ENCODE measurements at places on chromosomes 13 and 19.
A peak's percentile ranks its signal among the peaks of the same experiment; 100 is the strongest.

- no peak for DNase-seq
These were observed 685 bp downstream of the GMFG start for GRCh38 chr19:39335168-39335548.

GRCh38 chr13:28586439-28587173 lies 72.3 kb upstream of the POMP start:
- DNase-seq, result no peak

GRCh38 chr13:33642374-33643065 lies 175.4 kb upstream of the RFC3 start:
- no peak for DNase-seq

GRCh38 chr13:62046512-62046911 lies 630.9 kb upstream of the PCDH20 start:
- DNase-seq, result no peak

GRCh38 chr13:69683921-69684686 lies 423.5 kb upstream of the ATXN8OS start:
- DNase-seq, result no peak

- DNase-seq, result no peak
These were observed 484 bp downstream of the IL11 start for GRCh38 chr19:55369653-55370304.

DNA sequence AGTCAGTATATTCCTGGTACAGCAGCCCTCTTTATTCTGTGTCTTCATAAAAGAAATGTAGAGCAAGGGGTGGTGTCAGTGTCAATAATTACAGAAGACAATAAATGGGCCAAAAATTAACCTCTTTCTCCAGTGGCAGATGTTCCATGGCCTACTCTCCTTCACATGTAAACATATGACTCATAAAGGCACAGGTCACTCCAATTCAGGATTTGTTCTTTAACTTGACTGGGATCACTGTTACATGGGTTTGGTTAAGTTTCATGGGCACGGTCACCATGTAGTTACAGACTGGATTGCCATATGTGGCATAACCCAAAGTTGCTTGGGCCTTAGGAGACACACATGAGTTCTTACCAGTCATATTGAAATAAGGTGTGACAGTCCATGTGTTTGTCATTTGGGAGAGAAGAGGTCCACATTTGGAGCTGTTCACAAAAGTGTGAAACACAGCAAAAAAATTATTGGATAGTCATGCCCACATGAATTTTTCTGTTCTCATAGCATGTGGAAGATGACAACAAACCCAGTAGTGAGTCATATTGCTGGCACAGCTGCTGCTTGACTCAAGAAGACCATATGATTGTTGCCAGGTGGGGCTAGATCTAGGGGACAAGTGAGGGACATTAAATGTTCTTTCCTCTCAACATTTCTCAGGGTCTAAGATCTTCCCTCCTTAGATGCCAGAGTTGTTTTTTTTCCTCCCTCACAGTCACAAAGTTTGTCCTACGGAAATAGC lies 68.1 kb upstream of the HTR2A start:
- no peak for DNase-seq

GRCh38 chr19:50332244-50333038 lies 3.3 kb upstream of the KCNC3 start:
- DNase-seq, result no peak

- DNase-seq, result no peak
These were observed 2.7 kb downstream of the CNMD start for GRCh38 chr13:52736891-52737290.

GRCh38 chr13:59259165-59260000 lies 904.3 kb downstream of the DIAPH3 start:
- no peak for DNase-seq

DNA sequence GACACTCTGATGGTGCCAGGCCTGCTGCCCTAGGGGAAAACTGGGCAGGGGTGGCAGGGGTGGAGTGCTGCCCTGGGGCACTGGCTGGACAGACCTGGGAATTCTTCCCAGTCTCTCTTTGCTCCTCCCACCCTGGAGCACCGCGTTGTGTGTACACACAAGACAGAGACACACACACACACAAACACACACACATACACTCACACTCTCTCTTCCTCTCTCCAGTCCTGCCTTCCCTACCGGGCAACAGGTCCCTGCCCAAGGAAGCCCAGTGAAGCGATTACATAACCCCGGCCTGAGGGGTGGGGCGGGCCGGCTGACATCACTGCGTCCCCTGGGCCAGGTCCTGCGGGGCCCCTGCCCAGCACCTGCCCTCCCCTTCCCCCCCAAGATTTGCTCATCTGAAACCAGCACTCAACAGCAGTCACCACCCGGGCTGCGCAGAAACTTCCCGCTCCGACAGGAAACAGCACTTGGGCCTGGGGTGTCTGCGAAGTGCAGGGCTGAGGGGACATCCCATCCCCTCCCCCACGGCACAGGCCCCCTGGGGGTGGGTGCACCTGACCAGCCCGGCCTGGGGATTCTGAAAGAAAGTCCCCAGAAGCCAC lies 1.2 kb downstream of the MKNK2 start:
- peak; percentile 74 for DNase-seq

- DNase-seq, result no peak
These were observed 230.0 kb downstream of the DCT start for GRCh38 chr13:94249512-94249911.

DNA sequence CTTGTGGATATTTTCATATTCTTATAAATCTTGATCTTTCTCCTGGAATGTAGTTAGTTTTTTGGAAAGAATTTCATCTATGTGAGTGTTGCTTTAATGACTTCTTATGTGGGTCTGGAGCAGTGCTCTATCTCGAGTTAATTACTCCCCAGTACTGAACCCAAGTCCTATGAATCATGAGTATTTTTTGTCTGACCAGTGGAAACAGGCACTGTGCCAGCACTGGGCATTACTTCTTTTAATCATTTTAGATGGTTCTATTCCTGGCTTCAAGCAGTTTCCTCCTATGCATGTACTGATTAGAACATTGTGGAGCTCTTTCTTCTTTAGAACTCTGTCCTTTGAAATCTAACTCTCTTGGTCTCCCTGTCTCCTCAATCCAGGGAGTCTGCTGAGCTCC lies 466.3 kb downstream of the PCDH17 start:
- DNase-seq, result no peak

GRCh38 chr13:21086929-21087328 lies 25.5 kb upstream of the LATS2 start:
- DNase-seq, result no peak

DNA sequence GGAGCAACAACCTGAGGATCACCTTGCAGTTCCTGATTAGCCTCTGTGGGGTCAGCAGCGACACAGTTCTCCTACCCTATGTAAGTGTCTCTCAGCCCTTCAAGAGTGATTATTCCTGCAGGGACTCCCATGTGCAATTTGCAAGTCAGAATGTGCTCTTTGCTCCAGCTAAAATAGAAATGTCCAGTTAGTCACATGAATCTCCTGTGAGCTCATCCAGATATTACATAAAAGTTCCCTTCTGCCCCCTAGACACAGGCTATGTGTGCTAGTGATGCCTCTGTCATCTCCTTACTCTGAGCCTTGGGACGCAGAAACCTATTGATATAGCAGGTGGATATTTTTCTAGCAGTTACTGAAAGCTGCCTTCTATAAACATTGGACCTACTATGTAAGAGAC lies 105.5 kb downstream of the ZAR1L start:
- DNase-seq, result no peak

GRCh38 chr13:36920616-36921185 lies 663 bp upstream of the SMAD9 start:
- no peak for DNase-seq

- DNase-seq, result no peak
These were observed 2.2 kb downstream of the ZSCAN22 start for GRCh38 chr19:58328999-58329398.

- no peak for DNase-seq
These were observed 13.7 kb downstream of the LGALS7 start for GRCh38 chr19:38759590-38760003.

- DNase-seq, result no peak
These were observed 5.4 kb upstream of the TRIM28 start for GRCh38 chr19:58538257-58539168.

- no peak for DNase-seq
These were observed 26.7 kb downstream of the WDR62 start for GRCh38 chr19:36081385-36081784.

DNA sequence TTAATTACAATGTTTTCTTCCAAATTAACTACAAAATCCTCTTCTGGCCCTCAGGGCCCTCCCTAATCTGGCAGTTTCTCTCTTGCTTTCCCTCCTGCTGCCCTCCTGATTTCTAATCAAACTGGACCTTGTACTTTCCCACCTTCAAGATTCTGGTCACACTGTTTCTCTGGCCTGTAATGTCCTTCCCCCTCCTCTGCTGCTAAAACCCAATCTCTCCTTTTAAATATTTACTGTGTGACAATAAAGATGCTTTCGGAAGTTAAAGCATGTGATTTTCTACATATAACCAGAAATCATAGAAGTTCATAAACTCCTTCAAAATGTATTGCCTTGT lies 14.1 kb upstream of the HMGB1 start:
- DNase-seq, result no peak

DNA sequence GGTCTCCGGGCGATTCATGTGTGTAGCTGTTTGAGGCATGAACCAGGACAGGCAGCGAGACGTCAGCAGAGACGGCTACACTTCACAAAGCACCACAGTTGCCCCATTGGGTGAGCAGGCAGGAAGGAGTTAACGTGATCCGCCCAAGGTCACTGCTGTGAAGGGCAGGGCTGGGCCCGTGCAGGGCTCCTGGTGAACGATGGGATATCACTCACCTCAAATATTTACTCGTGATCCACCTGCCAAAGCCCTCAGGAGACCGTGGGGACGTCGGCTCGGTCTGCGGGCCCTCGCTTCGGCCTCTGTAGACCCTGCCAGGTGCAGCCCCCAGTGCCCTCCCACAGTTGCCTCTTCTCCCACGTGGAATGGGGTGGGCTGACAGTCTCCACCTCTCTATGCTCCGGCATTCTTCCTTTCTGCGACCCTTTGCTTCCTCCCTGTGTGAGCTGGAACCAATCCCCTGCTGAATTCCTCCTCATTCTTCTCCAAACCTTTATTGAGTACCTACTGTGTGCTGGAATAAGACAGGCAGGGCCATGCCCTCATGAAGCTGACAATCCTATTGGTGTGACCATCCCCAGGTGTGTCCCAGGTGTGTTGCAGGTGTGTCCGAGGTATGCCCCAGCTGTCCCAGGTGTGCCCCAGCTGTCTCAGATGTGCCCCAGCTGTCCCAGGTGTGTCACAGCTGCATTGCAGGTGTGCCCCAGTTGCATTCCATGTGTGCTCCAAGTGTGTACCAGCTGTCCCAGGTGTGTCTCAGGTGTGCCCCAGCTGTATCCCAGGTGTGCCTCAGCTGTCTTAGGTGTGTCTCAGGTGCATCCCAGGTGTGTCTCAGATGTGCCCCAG lies 2.0 kb upstream of the GRK1 start:
- no peak for DNase-seq

GRCh38 chr13:51341232-51341631 lies 1.7 kb downstream of the SERPINE3 start:
- DNase-seq, result no peak

GRCh38 chr19:32542477-32543108 lies 38.4 kb upstream of the PDCD5 start:
- DNase-seq, result no peak

- no peak for DNase-seq
These were observed 221.1 kb upstream of the TMTC4 start for GRCh38 chr13:100895651-100896050.

GRCh38 chr19:14427461-14427860 lies 5.6 kb upstream of the PKN1 start:
- no peak for DNase-seq

GRCh38 chr13:30141775-30142485 lies 165.4 kb downstream of the KATNAL1 start:
- DNase-seq, result no peak

GRCh38 chr19:32041681-32042292 lies 303.6 kb upstream of the ZNF507 start:
- no peak for DNase-seq

DNA sequence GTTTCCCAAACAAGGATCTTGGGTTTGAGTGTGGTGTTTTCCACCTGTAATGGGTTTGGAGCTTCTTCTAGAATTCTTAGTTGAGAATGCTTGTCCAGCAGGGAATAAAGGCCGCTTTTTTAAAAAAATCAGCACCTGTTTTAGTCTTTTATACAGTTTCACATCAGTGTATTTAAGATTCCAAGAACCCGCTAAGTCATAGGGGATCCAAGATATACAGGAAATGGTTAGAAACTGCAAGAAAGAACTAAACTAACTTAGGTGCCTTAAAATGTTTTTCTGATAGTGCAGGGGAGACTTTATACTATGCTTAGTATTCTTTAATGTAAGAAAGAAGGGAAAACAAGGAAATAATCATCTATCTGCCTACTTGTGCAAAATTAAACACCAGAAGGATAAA lies 74.7 kb downstream of the C13orf42 start:
- DNase-seq, result no peak

- DNase-seq, result no peak
These were observed 9.9 kb upstream of the CEACAM20 start for GRCh38 chr19:44539236-44539826.

DNA sequence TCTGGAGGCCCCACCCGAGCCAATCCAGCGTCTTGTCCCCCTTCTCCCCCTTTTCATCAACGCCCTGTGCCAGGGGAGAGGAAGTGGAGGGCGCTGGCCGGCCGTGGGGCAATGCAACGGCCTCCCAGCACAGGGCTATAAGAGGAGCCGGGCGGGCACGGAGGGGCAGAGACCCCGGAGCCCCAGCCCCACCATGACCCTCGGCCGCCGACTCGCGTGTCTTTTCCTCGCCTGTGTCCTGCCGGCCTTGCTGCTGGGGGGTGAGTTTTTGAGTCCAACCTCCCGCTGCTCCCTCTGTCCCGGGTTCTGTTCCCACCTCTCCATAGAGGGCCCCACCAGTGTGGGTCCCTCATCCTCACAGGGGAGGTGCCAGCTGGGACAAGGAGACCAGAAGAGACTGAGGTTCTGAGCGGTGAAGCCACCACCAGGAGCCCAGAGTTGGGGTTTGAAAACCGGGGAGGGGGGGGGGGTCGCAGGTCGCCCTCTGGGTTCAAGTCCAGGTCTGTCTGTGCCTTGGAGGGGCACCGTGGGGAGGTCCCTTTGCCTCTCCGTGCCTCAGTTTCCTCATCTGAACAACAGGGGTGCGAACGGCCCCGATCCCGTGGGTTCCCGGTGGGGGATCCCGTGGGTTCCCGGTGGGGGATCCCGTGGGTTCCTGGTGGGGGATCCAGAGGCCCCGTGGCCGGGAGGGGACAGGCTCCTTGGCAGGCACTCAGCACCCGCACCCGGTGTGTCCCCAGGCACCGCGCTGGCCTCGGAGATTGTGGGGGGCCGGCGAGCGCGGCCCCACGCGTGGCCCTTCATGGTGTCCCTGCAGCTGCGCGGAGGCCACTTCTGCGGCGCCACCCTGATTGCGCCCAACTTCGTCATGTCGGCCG lies at the start of gene ELANE:
ELANE (plus strand) TSS at position 168 of the 878 bp plus-strand sequence; CDS start at position 194, 26 bp downstream.
- no peak for DNase-seq

DNA sequence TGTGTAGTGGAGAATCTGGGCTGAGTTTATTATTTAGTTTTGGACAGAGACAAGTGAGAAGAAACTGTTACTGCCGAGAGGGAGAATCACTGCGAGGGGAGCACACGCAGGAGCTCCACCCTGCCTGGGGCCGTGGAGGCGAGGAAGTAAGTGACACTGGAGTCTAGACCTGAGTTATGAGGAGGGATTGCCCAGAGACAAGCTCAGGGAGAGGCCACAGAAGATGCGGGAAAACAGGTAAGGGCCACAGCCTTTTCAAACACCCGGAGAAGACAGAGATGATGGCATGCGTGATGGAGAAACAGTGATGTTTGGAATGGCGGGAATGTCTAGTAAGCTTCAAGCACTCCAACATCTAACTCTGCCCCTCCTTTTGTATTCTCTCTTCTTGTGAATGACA lies 84.1 kb downstream of the TNFSF11 start:
- no peak for DNase-seq
